ENCODE measurements at places on chromosomes 5 and 9.

GRCh38 chr5:135269199-135269598 lies 129.8 kb downstream of the MACROH2A1 start:
- no peak for DNase-seq

DNA sequence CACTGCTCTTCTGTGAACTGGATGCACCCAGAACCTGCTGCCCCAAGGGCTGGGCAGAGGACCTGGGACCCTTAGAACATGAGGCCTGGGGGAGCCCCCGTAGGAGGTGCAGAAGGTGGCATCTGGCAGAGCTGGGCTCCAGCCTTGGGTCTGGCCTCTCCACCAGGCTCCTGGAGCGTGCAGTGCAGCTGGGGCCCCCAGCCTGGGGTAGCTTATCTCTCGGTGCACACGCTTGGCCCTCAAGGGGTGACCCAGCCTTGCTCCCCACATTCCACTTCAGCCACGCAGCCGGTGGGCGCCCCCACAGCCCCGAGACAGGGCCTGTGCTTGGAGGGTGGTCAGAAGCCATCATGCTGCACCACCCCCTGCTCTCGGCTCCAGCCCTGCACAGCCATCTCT lies 5.6 kb upstream of the NR5A1 start:
- DNase-seq, result no peak

DNA sequence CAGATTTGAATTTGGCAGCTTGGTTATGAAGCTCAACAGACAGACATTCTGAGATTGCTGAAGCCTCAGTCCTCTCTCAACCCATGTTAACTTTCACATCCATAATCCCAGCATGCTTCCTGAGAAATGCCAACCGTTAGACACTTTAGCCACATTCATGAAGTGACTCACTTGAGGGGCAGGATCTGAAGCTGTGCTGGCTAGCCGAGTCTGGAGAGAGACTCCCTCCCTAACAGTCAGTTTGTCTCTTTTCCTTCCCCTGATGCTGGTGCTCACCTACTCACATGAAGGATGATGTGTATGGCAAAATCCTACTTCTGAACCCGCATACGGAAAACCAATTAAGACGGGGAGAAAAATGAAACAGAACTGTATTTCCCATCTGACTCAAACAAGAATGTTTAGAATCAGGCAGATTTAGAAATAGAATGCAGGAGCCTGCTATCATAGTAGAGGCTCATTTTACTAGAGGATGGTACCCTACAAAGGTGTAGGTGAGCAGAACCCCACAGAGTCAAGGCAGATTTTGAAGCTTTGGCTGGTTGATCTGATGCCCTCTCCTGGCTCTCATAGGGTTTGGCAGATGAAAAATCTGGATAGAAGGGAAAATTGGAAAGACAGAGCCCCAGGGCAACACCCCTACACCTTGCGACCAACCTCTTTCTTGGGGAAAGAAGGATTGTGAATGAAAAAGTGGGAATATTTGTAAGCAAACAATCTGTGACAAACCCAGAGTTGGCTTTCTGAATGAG lies 150.9 kb upstream of the LHFPL2 start:
- no peak for DNase-seq

GRCh38 chr9:94584555-94584954 lies 9.1 kb downstream of the FBP2 start:
- DNase-seq, result no peak

- no peak for DNase-seq
These were observed 102.9 kb upstream of the PHYKPL start for GRCh38 chr5:178335302-178336030.

DNA sequence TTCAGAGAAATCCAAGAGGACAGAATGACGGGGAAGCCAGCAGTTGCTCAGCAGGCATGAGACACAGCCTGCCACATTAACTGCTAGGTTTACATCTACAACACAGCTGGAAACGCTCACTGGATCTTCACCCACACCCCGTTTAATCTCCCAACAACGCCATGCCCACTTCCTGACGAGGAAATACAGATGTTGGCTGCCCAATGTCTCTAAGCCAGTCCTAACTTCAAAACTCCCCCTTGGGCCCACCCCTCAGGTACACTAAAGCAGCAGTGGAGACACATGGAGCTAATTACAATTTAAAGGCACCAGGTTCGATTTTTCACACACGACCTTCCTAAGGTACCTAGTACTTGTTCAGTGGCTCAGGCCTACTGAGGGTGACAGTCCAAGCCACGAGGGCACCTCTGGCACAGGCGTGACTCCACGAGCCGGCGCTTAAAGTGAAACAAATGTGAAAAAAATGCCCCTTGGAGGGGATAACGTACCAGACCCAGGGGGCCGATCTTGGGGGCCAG lies 904 bp downstream of the RPL12 start:
- DNase-seq, result no peak

Data from NCI-H1417 (cell line).